IMR-90 (cell line): ENCODE measurements at places on chromosomes 12 and 14. TPM values are rescaled to one million over a fixed set of nuclear protein-coding genes. Genes with fewer than 3 reads are reported as not detected.
A peak's percentile ranks its signal among the peaks of the same experiment; 100 is the strongest.

GRCh38 chr14:76931631-76932402 is 96.7 kb downstream of the IRF2BPL start:
- DNase-seq = no peak

The GALNT6 gene
- 21.4 and 23.7 TPM in 2 replicates for total RNA-seq

DNA sequence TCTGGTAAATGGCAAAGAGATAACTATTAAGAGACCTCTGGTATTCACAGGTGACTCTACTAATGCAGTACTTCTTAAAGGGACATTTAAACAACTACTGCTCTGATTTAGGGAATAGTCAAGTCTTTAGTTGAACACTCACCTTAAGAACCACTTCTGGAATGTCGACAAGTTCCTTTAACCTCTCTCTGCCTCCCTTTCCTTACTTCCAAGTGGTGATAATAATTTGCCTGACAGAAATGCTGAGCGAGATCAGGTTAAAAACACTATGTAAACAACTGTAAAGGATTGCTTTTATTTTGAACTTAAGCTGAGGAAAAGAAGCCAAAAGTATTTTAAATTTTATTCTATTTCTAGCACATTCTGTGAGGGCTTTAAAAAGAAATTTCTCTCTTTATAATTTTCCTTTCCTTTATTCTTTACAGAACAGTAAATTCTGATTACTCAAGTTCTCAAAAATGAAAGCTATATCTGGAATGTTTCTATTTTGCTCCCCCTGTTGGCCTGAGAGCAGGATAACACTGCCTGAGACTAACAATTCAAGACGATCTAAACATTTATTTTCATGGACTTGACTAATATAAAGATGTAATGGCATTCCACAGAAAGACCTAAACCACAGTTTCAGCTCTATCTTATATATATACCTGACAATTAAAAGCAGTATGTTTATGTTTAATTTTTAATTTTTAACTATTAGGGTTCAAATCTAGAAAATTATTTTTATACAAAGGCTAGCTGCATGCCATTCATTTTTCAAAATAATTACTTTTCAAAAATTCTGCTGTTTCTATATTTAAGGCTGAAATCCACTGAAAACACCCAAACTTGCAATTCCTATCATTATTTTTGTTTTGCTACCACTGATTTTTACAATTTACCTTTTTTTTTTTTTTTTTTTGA is 29.2 kb downstream of the ZCCHC8 start:
- peak; percentile 84 for DNase-seq

The NEMP1 gene
- 10.9 and 14.7 TPM in 2 replicates for total RNA-seq
